NCI-H345 (cell line): ENCODE measurements at places on chromosomes 1 and 21.

DNA sequence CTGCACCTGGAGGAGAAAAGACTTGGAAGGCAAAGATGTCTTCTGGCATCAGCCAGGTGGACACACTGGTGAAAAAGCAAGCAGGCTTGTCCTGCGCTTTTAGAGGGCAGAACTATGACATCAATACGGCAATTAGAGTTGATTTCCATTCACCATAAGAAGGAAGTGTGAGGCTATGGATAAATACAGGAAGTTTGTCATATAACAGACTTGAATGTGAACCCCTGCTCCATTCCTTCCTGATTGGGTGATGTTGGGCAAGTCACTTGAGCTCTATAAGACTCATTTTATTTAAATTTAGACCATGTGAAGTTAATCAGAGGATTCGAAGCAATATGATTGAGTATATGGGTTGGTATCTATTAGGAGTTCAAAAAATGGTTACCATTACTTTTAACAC, 137.8 kb downstream of the PLPP3 start:
- no peak for DNase-seq

- DNase-seq = no peak
These were observed 221.9 kb downstream of the PBX1 start for GRCh38 chr1:164780863-164781262.

- no peak for DNase-seq
These were observed 92.9 kb downstream of the DPYD start for GRCh38 chr1:97827887-97828286.

DNA sequence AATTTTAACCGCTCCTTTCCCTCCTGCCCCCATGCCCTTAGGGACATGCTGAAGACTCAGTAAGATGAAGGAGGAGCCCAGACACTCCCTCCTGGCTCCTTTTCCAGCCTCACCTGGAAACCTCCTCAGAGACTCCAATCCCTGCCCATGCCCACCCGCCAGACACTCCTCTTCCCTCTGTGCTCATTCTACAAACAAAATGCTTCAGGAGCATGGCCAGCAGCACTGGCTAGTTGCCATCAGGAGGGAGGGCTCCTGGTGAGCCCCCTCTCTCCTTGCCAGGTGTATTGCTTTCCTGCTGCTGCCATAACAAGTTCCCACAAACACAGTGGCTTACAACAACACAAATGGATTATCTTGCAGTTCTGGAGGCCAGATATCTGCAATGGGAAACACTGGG, 126.1 kb downstream of the PSMG1 start:
- DNase-seq = peak; percentile 85

- DNase-seq = no peak
These were observed 43.7 kb upstream of the MAB21L3 start for GRCh38 chr1:116067566-116067890.

DNA sequence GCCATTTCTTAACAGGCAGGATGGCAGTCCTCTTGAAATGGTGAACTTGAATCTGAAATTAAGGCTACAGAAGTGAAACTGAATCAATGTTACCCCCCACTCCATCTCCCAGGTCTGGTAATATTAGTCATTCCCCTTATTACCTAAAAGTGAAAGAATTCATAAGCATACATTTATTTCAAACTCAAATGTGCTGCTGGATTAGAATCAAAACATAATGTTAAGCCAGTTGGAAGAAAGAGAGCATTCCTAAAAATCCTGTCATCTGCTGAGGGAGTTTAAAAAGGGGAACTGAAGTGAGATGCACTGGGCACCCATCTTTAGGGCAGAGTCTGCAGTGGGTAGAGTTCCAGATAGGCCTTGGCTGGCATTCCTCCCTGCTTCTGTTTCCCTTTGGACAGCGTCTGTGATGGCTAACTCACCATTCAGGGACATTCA, 17.4 kb downstream of the KIAA0319L start:
- no peak for DNase-seq

DNA sequence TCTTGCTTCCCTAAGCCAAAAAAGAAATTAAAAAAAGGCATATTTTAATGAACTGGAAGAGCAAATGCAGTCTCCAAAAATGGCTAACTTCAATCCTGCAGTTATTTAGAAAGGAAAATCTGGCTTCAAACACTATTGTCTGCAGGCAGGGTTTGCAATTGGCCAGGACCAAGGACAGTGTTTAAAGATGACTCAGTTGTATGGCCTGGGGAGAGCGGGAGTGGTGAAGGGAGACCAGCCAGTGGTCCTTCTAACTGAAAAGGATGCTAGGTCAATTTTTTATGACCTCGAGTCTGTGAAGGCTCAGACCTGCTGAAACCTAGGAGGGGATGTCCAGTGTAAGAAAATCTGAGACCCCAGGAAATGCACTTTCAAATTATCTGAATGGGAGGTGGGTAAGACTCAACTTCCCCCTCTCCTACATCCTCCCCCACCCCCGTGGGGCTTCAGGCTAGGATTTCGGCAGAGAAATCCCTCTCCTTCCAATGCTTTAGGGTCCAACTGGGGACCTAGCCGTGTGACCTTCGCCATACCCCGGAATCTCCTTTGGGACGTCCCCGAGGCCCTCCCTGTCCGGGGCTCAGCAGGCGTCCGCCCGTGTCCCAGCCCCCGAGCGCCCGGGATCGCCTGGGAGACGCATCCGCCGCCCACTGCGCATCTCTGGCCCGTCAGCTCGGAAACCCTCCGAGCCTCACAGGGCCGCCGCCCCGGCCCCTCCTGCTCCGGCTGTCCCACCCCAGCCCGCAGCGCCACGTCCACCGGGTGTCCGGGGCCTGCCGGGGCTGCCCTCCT, 602 bp upstream of the RIMKLA start:
- DNase-seq = peak; percentile 70

DNA sequence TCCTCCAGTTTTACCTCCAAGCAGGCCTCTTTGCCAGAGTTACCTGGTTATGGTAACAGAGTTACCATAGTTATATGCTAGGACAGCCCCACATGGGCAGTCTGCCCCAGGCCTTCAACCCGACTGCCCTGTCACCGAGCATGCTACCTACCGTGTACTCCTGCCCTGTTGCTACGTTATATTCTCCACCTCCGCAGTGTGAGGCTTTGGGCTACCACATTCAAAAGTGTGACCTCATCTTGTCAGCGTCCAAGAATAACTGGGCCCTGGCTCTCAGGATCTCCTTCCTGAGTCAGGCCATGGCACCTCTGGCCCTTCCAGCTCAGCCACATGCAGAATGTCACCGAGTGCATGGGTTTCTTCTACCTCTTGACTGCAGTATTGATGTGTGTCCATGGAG, 8.9 kb downstream of the MAPKAPK2 start:
- DNase-seq = no peak

GRCh38 chr1:53475664-53476063, 16.5 kb downstream of the DMRTB1 start:
- no peak for DNase-seq

GRCh38 chr1:169513208-169513607, 27.5 kb upstream of the SLC19A2 start:
- DNase-seq = no peak

DNA sequence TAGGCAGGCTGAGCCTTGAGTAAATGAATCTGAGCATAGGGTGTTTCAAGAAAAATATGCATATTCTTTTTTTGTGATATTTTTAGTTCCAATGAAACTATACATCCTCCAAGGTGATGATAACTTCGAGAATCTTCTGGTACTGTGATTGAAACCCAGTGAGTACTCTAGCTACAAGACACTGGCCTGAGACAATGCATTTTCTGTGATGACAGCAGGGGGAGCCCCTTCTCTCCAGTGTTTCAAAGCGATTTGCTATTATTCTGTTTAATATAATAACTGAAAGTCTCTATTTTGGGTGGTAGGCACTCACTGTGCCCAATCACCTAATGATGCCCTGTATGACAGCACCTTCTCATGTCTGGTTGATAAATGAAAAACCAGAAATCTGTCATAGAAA, 12.1 kb downstream of the IRF2BP2 start:
- peak; percentile 24 for DNase-seq
